ENCODE measurements at places on chromosomes 4 and X.

GRCh38 chr4:161448550-161449180 is 715.1 kb downstream of the FSTL5 start:
- no peak for DNase-seq

- DNase-seq: no peak
Observed at GRCh38 chr4:4419896-4420295, 33.0 kb downstream of the NSG1 start.

GRCh38 chr4:155789391-155789790 is 30.6 kb downstream of the GUCY1B1 start:
- no peak for DNase-seq

- no peak for DNase-seq
Observed at GRCh38 chr4:90025248-90025647, 101.9 kb upstream of the CCSER1 start.

- DNase-seq: peak; percentile 39
Observed at GRCh38 chr4:92387459-92388069, 83.8 kb downstream of the GRID2 start.

DNA sequence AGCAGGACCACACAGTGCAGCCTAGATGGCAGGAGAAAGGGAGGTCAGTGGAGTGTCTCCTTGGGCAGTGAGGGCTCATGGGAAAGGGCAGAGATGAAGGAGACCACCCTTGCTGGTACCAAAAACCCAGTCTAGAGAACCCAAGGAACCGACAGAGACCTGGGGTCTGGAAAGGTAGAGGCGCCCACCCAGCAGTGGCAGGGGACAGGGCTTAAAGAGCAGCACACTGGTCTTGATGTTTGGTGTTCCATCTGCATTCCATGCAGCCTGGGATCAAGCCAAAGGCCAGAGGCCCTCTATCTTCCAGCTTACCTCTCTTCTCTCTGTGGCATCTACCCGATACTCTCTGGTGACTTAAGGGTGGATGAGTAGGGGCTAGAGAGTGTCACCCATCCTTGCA is 127.5 kb downstream of the PJA1 start:
- DNase-seq: no peak

DNA sequence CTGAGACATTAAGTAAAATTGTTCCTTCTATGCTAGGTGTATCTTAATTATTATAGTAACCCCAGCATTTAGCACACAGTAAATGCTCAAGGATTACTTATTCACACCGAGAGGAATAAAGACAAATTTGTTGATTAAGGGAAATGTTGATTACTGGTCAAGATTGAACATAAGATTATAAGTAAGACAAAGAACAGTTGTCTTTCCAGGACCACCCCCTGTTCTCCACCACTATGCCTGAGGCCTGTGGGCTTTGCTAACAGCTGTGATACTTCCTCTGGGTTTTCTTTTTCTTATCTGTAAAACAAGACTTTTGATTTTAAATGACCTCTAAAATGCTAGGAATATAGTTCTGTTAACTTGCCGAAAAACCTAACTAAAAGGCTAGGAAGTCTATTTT is 128.0 kb downstream of the DCLK2 start:
- DNase-seq: no peak

All from HEK293T (cell line).